ENCODE measurements at places on chromosomes 7 and 10. TPM values are rescaled to one million over a fixed set of nuclear protein-coding genes. Genes with fewer than 3 reads are reported as not detected.

GRCh38 chr10:1274701-1275544 is 218.7 kb downstream of the WDR37 start:
- no peak overlapping the region for H3K4me3 ChIP-seq
- H3K36me3 ChIP-seq = no peaks in the 10 kb centered on the region
- peaks cover 20% of the 10 kb centered on the region for H3K27me3 ChIP-seq
- H3K4me1 ChIP-seq = no peaks in the 10 kb centered on the region

- no peak overlapping the region for H3K4me3 ChIP-seq
- H3K27me3 ChIP-seq = peaks cover 3% of the 10 kb centered on the region
- no peaks in the 10 kb centered on the region for H3K36me3 ChIP-seq
- DNase-seq = no peak
- H3K27ac ChIP-seq = no peak overlapping the region
These were observed 170.4 kb downstream of the DKK1 start for GRCh38 chr10:52484206-52485065.

Gene ZNF282
- 34.5 TPM for total RNA-seq

Gene IDI2
- not detected for total RNA-seq

GRCh38 chr7:48868916-48869315 is 55.4 kb upstream of the CDC14C start:
- H3K36me3 ChIP-seq = no peaks in the 10 kb centered on the region
- DNase-seq = no peak
- no peak overlapping the region for H3K4me3 ChIP-seq
- H3K27me3 ChIP-seq = no peaks in the 10 kb centered on the region
- H3K27ac ChIP-seq = no peak overlapping the region
- no peaks in the 10 kb centered on the region for H3K4me1 ChIP-seq

Gene ALOX5
- not detected for total RNA-seq

Gene ZNF804B
- total RNA-seq = not detected

GRCh38 chr7:132001146-132001545 is 444.7 kb upstream of the PODXL start:
- no peak overlapping the region for H3K4me3 ChIP-seq
- peaks cover 22% of the 10 kb centered on the region for H3K27me3 ChIP-seq
- no peaks in the 10 kb centered on the region for H3K36me3 ChIP-seq
- no peaks in the 10 kb centered on the region for H3K4me1 ChIP-seq

GRCh38 chr10:79239924-79240581 is 107.2 kb upstream of the PPIF start:
- no peak for DNase-seq
- H3K4me3 ChIP-seq = no peak overlapping the region
- H3K36me3 ChIP-seq = no peaks in the 10 kb centered on the region
- H3K27me3 ChIP-seq = no peaks in the 10 kb centered on the region
- H3K4me1 ChIP-seq = peaks cover 33% of the 10 kb centered on the region
- H3K27ac ChIP-seq = no peak overlapping the region

- no peak overlapping the region for H3K4me3 ChIP-seq
- no peaks in the 10 kb centered on the region for H3K4me1 ChIP-seq
- no peaks in the 10 kb centered on the region for H3K36me3 ChIP-seq
- no peak overlapping the region for H3K27ac ChIP-seq
- DNase-seq = peak; percentile 42
- no peaks in the 10 kb centered on the region for H3K27me3 ChIP-seq
These were observed 60.8 kb downstream of the RHOBTB1 start for GRCh38 chr10:60883187-60883586.

- no peak overlapping the region for H3K4me3 ChIP-seq
- no peak overlapping the region for H3K27ac ChIP-seq
- no peaks in the 10 kb centered on the region for H3K4me1 ChIP-seq
- peak; percentile 15 for DNase-seq
These were observed 107.3 kb upstream of the STARD3NL start for GRCh38 chr7:38070718-38071117.

- H3K27ac ChIP-seq = no peak overlapping the region
- no peaks in the 10 kb centered on the region for H3K27me3 ChIP-seq
- no peak overlapping the region for H3K4me3 ChIP-seq
- H3K36me3 ChIP-seq = no peaks in the 10 kb centered on the region
These were observed 91.6 kb downstream of the PPP1R9A start for GRCh38 chr7:94999069-94999351.

GRCh38 chr7:22445140-22445743 is 54.7 kb downstream of the STEAP1B start:
- no peaks in the 10 kb centered on the region for H3K36me3 ChIP-seq
- peaks cover 22% of the 10 kb centered on the region for H3K4me1 ChIP-seq
- peak; percentile 29 for DNase-seq

Gene CLDN3
- not detected for total RNA-seq

Gene GPR26
- not detected for total RNA-seq

Measured in A673 (cell line).